ENCODE measurements at places on chromosomes 13 and 19.

GRCh38 chr13:44305286-44305685 lies 68.3 kb upstream of the SERP2 start:
- no peak for DNase-seq

DNA sequence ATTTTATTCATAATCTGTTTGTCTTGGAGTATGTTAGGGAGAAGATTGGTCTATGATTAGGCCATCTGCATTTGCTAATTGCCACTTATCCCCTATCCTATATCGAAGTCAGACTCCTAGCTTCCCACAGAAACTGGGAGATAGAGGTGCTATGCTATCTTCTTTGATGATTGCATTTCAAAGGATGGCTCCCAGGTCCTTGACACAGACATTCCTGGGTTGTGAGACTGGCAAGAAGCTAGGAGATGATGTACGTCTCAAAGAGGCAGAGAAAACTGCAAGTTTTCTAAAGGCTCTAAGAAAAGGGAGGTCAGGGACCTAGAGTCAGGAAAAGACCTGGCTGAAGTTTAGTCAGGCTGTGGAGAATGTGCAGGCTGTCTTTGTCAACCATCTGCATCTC lies 1251.9 kb downstream of the PCDH17 start:
- no peak for DNase-seq

DNA sequence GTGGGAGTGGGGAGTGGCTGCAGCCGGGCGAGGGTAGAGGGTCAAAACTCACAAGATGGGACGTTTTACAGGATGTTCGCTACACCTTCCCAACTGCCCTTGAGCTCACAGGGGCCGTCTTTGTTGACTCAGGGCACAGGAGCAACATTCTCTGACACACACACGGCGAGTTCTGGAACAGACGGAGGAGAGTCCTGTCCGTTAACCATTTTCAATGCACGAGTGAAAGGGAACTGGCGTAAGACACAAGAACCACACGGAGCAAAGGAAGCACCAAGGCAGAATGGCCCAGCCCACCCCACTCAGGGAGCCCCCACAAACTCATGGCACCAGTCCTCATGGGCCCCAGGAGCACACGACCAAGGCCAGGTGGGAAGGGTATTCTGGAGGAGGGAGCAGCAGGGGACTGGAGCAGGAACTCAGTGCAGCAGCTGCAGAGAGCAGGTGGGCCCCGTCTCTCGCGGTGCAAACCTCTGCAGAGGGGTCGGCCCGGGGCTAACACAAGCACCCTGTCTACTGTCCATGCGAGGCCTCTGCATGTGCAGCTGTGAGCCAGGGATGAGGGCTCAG lies 37.9 kb upstream of the ISYNA1 start:
- DNase-seq, result no peak

- DNase-seq, result no peak
These were observed 27.3 kb upstream of the ZSCAN5A start for GRCh38 chr19:56341948-56342347.

- no peak for DNase-seq
These were observed 844 bp downstream of the ARRDC2 start for GRCh38 chr19:18008814-18009213.

GRCh38 chr13:58081301-58081820 lies 449.8 kb downstream of the PCDH17 start:
- DNase-seq, result no peak

GRCh38 chr19:32330213-32330857 lies 15.1 kb upstream of the ZNF507 start:
- no peak for DNase-seq

- no peak for DNase-seq
These were observed 4.3 kb downstream of the JOSD2 start for GRCh38 chr19:50506700-50507099.

DNA sequence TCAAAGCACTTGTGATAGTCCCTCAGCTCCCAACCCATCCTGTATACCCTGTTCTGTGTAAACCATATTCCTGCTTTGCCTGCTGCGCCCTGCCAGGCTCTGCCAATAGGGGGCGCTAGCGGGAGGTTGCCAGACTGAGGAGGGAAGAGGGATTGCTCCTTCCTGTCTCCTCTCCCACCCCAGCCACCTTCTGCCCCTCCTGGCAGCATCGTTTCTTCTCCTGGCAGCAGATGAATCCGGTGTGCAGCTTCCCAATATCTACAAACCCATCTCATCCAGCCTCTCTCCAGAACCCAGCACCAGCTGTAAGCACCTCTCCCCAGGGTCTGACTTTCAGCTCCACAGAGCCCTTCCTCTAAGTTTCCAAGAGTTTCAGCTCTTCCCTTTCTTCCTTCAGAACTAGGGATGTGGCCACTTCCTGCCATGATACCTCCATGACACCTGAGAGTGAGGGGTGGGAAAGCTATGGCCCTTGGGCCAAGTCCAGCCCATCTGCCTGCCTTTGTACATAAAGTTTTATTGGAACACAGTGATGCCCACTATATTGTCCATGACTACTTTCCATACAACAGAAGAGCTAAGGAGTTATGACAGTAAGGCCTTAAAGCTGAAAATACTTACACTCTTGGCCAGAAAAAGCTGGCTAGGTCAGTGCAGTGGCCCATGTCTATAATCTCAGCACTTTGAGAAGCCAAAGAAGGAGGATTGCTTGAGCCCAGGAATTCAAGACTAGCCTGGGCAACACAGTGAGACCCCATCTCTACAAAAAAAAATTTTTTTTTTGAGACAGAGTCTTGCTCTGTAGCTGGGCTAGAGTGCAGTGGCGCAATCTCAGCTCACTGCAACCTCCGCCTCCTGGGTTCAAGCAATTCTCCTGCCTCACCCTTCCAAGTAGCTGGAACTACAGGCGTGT lies 34.5 kb upstream of the ATP1A3 start:
- no peak for DNase-seq

DNA sequence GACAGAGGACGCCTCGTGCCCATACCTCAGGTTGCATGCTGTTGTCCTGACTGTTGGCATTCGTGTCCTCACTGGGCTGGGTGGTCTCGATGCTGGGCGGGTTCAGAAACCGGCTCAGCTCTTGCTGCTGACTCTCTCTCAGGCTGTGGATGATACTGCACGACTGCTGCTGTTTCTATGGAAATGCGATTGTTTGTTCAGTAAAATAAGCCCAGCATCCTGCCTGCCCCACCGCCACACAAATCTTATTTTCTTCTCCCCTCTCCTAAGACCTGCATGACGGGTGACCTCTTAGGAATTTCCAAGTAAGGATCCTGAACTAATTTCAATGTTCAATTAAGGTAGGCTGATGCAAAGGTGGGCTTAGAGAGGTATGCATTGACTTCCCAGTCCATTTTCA lies 356.5 kb downstream of the NALCN start:
- no peak for DNase-seq

DNA sequence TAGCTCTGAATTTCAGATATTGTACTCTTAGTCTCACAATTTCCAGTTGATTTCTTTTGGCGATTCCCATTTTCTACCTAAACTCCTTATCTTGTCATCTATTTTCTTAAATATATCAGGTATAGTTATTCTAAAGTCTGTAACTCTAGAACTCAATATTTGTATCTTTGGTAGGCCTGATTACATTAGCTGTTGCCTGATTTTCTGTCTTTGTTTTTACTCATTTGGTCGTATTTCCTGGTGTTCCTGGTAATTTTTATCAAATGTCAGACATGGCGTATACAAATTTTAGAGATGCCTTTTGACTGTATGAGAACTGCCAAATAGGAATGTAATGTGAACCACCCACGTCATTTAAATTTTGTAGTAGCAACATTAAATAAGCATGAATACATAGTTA lies 266.7 kb downstream of the ZNF536 start:
- DNase-seq, result no peak

DNA sequence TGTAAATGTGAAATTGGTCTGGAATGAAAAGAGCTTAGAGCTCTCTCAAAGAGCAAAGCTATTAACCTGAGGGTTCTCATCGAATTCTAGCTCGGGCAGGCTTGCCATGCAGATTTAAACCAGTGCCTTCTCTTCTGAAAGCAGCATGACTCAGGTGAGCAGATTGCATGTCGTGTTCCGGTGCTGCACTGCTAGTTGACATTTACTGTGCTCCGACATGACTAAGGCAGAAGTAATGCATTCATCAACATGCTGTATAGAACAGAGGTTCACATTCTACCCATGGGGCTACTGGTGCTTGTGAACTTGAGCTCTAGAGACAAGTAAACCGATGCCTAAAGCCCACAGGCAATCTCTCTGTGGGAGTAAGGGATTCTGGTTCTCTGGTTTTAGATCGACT lies 947.7 kb downstream of the EFNB2 start:
- DNase-seq, result no peak

- no peak for DNase-seq
These were observed 17.5 kb downstream of the LATS2 start for GRCh38 chr13:21043898-21044297.

DNA sequence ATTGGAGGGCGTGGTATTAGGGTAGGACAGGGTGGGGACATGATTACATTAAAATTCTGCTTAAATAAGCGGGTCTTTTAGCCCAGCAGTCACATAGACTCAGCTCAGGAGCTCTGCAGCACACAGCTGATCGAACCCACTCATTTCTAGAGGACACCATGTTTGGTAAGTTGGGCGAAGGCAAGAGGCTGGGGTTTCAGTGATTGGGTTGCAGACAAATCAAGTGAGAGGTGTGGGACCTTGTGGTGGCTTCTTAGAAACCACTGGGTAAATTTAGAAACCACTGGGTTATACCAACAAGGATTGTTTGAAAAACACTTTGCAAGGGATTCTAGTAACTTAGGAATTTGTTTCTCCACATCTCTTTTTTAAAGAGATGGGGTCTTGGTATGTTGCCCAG lies at the start of gene LEUTX:
LEUTX (plus strand) TSS at position 92 of the 400 bp plus-strand sequence; CDS start at position 159, 67 bp downstream.
- DNase-seq, result no peak

- DNase-seq, result no peak
These were observed 412.3 kb upstream of the SLITRK1 start for GRCh38 chr13:84294576-84294975.

- DNase-seq, result no peak
These were observed 336.8 kb downstream of the DNAJC15 start for GRCh38 chr13:43360171-43360570.

- DNase-seq, result peak; percentile 23
These were observed 33.1 kb downstream of the MYO16 start for GRCh38 chr13:108662528-108662927.

DNA sequence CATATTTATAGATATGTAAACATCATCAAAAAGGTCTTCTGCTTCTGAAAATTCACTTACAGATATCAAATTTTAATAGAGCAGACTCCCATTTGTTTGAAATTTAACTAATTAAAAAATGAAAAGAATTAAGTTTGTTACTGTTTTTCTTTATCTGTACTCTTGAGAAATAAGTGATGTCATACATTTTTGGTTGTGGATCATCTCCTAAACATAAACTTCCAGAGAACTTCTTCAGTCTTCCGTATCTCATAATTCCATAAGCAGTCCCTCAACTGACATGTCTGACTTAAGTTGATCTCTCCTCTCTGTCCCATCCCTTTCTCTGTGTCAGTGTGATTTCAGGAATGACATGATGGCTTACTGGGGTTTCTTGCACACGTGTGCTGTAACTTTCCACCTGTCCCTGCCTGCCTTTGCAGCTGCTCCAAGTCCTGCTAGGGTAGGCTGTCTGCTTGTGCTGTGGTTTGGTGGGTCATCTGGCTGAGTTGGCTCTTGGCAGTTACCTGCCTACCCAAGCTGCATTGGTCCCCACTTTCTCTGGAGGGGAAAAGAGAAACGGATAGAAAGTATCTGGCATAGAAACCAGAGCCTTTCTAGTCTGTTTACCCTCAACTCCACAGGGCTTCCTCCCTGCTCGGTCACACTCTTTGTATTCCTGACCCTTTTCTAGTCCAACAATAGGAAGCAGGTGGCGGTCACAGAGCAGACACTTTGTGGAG lies 127.1 kb downstream of the GGACT start:
- DNase-seq, result no peak

DNA sequence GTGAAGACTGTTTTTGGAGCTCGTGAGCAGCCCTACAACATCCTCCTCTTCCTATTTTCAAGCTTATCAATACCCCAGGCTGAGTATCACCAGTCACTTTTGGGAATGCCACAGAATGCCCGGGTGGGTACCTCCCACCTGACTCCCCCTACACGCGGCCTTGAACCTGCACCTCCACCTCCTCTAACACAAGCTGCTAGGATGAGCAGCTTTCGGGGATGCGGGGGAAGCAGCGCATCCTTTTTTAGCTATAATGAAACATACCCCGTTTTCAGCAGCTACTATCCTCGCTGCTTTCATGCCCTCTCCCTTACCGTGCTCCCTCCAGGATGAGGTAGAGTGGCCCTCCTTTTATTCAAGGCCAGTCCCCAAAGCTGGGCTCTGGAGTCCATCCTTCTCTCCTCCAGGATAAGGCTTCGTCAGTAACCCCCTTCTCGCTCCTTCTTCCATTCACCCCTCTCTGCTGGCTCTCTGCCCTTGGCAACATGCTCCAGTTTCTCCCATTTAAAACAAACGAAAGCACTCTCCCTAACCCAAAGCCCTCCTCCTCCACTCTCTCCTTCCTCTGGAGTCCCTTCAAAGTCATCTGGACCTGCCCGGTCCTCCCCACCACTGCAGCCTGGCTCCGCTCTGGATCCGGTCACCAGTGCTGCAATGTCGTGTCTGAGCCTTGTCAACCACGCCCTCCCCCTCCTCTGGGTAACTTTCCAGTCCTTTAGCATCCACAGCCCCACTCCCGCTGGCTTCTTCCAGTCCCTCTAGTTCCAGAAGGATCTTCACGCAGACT lies 55.3 kb downstream of the STK24 start:
- DNase-seq, result no peak

DNA sequence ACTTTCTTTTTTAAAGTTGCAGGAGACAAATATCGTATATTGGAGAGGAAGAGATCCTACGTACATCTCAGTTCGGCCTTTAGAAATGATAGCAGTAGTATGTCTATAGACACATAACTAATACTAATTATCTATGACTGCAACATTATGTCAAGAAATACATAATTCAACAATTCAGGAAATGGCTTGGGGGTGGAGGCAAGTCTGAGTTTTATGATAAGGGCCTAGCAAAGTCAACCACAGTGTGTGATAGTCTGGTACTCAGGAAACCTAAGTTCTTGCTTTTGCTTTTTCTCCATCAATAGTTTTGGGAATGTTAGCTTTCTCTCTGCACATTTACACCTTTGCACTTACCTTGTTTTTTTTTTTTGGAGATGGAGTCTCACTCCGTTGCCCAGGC lies 27.5 kb upstream of the OBI1 start:
- DNase-seq, result no peak

DNA sequence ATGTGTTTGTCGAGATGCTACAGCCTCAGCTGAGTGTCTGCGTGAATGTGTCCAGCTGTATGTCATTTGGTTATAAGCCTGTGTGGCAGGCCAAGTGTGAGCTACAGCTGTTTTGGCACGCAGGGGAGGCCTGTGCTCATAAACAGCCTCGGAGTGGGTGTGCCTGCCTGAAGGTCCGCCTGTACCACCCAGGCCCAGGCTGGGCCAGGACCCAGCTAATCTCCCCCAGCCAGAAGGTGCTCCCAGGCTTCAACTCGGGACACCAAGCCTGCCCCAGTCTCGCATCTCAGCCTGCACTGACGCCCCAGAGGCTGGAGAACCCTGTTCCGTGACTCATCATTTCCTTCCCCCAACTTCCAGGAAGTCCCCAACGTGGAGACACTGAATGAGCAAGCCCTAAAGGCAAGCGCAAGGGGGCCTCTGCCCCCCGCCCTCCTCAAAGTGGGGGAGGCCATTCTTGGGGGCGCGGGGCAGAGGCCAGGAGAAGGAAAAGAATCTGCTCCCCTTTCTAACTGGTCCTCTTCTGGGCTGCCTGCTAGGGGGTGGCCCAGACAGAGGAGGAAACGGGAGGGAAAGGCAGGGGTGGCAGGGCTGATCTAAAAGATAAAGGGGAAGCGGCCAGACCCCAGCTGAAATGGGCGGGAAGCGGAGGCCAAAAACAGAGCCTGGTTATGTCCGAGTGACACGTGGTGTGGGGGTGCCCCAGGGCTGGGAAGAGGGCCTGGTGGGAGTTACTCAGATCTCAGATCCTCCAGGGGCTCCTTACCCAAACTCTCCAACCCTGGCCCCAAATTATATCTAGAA lies 2.0 kb downstream of the SLC1A5 start:
- peak; percentile 87 for DNase-seq

Measured in SJSA1 (cell line).